ENCODE measurements at places on chromosomes 16 and 17.

- DNase-seq, result no peak
Observed at GRCh38 chr17:41734139-41734948, at the start of gene HAP1. TSS of gene HAP1 (minus strand) at chr17:41734643. CDS start at chr17:41734634, 9 bp downstream.

- DNase-seq, result no peak
Observed at GRCh38 chr17:40720899-40721298, 17.3 kb upstream of the KRT24 start.

GRCh38 chr17:35842239-35842638 is 26.5 kb downstream of the HEATR9 start:
- DNase-seq, result no peak

DNA sequence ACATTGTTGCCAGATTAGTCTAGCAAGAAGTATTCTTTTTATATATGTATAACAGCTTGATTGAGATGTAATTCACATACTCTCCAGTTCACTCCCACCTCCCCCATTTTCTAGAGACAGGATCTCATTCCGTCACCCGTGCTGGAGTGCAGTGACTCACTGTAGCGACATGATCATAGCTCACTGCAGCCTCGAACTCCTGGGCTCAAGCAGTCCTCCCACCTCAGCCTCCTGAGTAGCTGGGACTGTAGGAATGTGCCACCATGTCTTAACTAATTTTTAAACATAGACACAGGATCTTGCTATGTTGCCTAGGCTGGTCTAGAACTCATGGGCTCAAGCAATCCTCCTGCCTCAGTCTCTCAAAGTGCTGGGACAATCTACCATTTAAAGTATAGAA is 3.3 kb upstream of the RSAD1 start:
- DNase-seq, result peak; percentile 18

DNA sequence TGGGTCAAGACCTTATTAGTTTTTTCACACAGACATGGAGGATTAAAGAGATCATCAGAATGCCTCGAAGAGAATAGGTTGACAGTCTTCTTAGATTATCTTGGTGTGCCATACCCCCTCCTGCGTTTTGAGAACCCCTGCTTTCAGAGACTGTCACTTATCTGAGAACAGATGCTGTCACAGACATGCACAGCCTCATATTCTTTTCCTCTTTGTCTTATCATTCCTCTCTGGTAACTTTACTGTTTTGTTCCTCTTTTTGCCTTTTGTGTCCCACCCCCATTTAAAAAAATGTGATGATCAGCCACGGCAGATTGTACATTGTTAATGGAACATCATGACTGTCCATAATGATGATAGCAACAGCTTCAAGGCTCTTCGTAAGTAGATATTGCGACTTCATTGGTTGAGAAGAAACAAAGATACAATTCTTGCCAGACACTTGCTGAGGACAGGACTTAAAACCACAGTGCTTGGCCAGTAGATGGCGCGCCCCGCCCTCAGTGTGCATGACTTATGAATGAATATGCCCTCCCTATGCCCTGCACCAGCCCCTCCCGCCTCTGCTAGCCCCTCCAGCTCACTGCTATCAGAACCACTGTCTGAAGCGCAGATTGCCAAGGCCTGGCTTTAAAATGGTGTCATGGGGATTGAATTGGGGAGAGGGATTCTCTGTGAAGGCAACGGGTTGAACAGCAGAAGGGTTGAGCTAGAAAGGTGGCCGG is 2.6 kb upstream of the PITPNC1 start:
- peak; percentile 97 for DNase-seq

DNA sequence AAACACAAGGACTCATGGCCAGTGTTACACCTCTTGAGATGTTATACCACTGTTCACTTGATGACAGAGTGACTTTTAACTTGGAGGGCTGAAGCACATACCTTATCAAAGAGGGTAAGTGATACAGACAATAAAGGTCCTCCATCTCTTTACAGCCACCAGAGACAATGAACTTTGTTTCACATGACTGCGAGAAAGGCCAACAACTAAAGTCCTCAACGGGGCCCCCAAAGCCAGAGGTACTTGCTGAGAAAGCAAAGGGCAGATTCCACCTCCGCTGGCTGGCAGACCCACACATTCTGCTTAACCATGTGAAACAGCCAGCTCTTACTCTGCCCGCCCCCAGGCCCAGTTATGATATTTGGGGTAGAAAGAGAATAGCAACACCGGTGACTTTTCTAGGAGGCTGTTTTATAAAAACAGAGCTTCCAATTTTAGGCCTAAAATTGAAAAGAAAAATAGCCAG is 21.4 kb downstream of the DCUN1D3 start:
- DNase-seq, result no peak

DNA sequence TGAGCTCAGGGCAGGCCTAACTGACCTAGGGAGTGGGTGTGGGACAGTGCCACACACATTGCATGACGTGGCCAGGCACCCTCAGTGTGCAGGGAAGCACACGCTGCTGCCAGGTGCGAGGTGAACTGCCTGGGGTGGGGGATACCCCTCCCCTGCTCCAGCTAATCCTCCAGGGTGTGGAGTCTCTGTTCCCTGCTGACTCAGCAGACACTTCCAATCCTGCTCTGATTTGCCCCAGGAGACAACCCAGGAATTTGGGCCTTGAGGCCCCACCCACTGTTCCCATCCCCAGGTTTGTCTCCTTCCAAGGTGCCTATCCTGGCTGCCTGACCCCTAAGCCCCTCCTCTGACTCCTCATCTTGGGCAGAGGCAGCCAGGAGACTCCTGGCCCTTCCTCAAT is 10.7 kb downstream of the DLX3 start:
- DNase-seq, result no peak

- no peak for DNase-seq
Observed at GRCh38 chr17:18859256-18859655, 1.3 kb downstream of the PRPSAP2 start.

DNA sequence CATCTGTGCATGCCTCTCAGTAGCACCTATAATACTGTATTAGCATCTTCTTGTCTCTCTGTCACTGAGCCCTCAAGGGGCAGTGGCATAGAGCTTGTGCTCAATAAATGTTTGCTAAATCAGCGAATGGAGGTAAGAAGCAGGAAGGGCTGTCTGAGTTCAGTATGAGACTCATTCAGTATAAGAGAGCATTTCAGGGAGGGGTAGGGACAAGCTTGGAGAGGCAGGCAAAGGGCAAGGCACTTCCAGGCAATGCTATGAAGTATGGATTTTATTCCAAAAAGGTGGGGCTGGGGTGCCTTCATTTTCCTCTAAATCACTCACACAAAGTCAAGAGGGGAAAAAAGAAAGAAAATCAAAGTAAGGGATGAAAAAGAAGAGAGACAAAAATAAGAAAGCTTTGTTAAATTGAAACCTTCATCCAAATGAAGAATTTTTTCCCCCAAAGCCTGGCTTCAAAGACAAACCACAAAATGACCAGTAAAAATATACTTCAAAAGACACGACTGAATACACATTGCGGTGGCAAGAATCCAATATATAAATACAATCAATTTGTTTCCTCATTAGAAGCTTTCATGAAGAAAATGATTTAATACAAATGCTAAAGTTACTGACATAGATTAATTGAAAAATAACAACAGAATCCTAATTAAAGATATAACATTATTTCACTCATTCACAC is 51.2 kb downstream of the SKAP1 start:
- no peak for DNase-seq

DNA sequence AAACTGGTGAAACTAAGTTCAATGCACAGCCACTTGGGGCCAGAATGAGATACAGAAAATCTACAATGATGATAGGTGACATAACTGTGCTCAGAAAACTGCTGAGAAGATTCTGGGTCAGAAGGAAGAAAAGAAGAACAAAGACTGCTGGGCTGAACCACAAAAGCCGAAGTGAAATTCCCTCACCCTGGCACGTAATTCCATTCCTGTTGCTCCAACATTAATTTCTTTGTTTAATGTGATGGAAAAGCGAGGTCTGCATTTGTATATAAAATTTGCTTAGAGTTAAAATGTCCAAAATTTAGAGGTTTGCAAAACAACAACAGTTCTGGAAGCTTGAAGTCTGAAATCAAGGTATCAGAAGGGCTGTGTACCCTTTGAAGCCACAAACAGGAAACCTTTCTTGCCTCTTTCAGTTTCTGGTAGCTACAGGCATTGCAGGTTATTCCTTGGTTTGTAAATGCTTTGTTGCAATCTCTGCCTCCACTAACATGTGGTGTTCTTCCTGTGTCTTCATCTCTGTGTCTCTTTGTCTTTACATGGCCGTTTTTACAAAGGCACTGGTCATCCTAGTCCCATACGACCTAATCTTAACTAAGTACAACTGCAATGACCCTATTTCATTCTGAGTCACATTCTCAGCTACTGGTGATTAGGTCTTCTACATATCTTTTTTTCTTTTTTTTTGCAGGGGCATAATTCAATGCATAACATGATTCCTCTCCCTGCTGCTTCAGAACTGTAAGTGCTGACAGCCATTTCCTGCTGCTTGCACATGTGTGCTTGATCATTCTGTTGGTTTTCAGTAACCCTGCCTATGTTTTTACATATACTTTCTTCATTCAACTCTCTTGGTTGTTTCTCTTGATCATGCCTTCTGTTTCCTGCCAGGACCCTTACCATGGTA is 603.0 kb upstream of the CDH8 start:
- no peak for DNase-seq

DNA sequence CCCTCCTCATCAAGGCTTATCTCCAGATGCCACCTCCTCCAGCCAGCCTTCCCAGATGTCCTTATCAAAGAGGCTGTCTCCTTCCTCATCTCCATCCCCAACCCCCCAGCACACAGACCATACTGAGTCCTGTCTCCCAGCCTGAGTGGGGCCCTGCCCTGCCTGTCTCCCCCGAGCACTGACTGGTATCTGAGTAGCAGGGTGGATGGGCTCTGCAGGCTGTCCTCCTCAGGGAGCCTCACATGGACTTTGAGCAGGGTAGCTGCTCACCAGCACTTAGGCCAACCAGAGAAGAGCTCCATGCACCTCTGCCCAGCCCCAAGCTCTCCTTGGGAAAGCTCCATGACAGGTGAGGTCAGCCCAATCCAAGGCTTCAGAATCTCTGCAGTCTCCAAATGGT is 20.0 kb upstream of the ITGA3 start:
- no peak for DNase-seq

GRCh38 chr17:69450918-69451317 is 36.4 kb downstream of the MAP2K6 start:
- no peak for DNase-seq

GRCh38 chr16:82440336-82440735 is 186.4 kb upstream of the CDH13 start:
- no peak for DNase-seq

GRCh38 chr16:56657555-56658326 is at the start of gene MT1F:
TSS of gene MT1F (plus strand) at chr16:56657959. CDS start at chr16:56658059, 100 bp downstream.
- peak; percentile 91 for DNase-seq

DNA sequence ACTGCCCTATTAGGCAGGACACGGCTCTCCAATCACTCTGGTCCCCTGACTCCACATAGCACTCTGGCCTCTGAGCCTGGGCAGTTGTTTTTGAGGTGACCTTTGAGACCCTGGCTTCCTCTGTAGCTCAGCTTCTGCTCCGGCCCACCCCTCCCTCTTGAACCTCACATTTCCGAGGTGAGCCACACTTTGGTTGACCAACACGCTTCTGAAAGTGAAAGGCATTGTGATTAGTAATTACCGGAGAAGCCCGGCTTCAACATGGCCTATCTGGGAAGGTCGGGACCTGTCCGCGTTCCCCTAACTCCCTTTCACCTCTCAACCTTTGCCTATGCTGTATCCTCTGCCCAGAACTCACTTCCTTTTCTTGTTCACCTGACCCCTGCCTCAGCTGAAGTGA is 10.3 kb upstream of the ITGAX start:
- DNase-seq, result no peak

DNA sequence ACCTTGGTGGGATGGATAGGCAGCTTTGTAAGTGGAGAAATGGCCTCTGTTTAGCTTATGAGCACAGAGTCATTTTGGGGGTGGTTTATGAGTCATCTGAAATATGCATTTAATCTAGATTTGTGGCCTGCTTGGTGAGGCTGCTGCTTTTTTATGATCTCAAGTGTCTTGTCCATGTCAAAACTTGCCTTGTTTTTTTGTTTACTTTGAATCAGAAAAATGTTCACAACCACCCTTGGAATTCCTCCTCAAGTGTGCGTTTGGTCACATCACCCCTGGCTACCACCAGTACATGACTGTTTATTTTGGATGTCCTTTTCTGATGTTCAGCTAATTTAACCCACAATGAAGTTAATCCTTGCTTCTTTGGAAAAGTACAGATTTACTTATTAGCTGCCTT is 64.6 kb downstream of the FTO start:
- no peak for DNase-seq

DNA sequence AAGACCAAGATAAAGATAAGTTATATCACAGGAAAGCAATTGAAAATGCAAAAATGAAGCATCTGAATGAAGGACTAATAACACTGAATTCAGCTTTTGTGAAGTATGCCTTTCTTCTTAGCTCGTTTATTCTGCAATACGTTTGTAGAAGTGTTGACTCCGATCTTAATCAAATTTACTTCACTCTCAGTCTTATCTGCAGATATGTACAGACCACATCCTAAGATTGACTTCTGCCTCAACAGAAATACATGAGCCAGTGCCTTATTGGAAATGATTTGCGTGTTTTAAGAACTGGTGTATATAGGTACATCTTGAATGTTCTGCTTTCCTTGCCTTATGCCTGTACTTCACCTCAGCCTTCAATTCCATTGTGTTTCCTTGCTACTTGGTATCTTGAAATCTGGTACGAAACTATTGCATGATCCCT is 1.3 kb downstream of the ATF7IP2 start:
- no peak for DNase-seq

DNA sequence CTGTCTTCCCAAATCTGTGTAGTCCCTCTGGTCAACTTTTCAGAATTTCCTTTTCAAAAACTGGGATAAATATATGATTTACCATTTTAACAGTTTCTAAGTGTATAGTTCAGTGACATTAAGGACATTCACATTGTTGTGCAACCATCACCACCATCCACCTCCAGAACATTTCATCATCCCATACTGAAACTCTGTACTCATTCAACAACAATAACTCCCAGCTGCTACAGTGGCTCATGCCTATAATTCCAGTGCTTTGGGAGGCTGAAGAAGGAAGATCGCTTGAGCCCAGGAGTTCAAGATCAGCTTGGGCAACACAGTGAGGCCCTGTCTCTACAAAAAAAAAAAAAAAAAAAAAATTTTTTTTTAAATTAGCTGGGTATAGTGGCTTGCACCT is 131.0 kb downstream of the AATF start:
- DNase-seq, result no peak

DNA sequence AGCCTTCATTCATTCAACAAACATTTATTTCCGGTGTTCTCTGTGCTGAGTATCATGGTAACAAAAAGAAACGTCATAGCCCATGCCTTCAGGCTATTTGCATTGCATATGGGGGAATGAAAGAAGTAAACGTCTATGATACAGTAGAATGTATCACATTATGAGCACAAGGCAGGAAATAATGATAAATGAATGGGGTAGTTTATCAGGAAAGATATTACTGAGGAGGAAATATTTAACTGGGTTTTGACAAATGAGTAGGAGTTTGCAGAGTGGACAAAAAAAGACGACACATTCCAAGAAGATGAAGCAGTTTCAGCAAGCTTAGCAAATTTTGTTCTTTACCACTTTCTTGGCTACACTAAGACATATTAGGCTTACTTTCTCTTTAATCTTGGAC is 1.3 kb upstream of the KRTAP4-7 start:
- no peak for DNase-seq

GRCh38 chr16:50622029-50622428 is 59.1 kb downstream of the SNX20 start:
- no peak for DNase-seq

GRCh38 chr17:65990593-65990992 is 201.3 kb downstream of the CEP112 start:
- DNase-seq, result no peak

GRCh38 chr16:46648656-46649055 is 27.5 kb upstream of the SHCBP1 start:
- no peak for DNase-seq

Data from spleen (tissue), 13 donors.